ENCODE measurements at places on chromosomes 5 and 9.

DNA sequence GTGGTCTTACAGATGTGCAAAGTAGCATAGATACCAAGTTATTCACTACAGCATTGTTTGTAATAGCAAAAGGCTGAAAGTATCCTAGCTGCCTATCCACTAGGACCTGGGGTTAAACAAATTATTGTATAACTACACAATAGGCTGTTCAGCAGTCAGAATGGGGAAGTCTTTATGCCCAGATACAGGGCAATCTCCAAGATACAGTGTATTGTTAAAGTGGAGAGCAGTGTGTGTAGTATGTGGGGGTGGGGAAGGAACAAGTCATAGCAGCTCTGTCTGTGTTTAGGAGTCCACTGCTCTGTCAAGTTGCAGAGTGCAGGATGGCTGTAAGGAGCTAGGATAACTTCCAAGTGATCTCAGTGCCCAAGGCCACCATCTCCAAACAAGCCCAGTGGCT lies 5.5 kb downstream of the PCYOX1L start:
- no peak for DNase-seq

- DNase-seq = no peak
Observed at GRCh38 chr9:76895186-76895585, 10.7 kb downstream of the PRUNE2 start.

GRCh38 chr5:41415242-41415641 lies 95.2 kb downstream of the PLCXD3 start:
- DNase-seq = no peak

GRCh38 chr5:56183506-56183905 lies 49.6 kb downstream of the ANKRD55 start:
- DNase-seq = no peak

GRCh38 chr9:1469996-1470395 lies 419.8 kb downstream of the DMRT2 start:
- no peak for DNase-seq

DNA sequence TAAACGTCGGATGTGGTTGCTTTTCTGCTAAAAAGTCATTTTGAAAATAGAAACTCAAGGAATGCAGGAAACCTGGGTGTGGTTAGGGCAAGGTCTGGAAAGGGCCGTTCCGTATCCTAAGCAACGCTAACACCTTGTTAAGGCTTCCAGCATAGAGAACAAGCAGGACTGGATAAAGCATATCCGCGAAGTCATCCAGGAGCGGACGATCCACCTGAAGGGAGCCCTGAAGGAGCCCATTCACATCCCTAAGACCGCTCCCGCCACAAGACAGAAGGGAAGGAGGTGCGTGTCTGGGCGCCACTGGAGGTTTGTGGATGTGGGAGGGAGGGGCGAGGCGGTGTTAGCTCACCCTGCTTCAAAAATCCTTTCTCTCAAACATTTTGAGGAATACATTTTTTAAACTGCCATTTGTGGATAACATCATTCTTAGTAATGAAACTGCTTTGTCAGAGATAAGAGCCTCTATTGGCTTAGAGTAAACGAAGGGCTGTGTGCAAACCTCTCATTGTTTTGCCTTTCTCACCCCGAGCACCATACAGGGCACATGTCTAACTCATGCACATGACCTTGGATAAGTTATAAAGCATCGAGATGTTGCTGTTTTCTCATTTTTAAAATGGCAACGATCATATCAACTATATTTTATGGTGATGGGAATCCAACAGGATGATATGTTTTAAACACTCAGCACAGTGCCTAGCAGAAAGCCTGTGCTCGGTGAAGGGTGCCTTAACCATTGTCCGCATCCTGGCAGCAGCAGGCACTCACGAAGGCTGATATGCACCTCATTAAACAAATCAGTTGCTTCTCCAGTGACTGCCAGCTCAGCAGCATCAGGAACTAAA lies 175.7 kb upstream of the OTULINL start:
- DNase-seq = no peak

- no peak for DNase-seq
Observed at GRCh38 chr5:139812836-139813805, 17.5 kb downstream of the PSD2 start.

GRCh38 chr5:68299575-68299974 lies 84.0 kb downstream of the PIK3R1 start:
- DNase-seq = no peak

DNA sequence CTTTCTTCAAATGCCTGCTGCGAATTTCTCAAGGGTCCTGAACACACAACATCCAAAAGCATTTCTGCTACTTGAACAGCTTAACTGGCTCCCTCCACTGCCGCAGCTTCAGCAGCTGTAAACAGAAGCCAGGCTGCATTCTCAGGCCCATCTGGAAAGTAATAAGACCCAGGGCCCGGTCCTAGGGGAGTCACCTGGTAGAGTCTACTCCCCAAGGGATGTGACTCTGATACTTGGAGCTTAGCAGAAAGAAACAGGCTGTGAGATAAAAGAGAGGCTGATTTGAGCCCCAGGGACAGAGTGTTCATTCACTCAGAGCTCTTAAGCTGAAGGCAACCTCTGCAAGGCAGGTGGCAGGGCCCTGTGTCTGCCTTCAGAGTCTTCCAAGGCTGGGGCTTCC lies 356.8 kb downstream of the SPOCK1 start:
- DNase-seq = no peak

- DNase-seq = no peak
Observed at GRCh38 chr9:114824110-114824509, 18.3 kb upstream of the TNFSF15 start.

DNA sequence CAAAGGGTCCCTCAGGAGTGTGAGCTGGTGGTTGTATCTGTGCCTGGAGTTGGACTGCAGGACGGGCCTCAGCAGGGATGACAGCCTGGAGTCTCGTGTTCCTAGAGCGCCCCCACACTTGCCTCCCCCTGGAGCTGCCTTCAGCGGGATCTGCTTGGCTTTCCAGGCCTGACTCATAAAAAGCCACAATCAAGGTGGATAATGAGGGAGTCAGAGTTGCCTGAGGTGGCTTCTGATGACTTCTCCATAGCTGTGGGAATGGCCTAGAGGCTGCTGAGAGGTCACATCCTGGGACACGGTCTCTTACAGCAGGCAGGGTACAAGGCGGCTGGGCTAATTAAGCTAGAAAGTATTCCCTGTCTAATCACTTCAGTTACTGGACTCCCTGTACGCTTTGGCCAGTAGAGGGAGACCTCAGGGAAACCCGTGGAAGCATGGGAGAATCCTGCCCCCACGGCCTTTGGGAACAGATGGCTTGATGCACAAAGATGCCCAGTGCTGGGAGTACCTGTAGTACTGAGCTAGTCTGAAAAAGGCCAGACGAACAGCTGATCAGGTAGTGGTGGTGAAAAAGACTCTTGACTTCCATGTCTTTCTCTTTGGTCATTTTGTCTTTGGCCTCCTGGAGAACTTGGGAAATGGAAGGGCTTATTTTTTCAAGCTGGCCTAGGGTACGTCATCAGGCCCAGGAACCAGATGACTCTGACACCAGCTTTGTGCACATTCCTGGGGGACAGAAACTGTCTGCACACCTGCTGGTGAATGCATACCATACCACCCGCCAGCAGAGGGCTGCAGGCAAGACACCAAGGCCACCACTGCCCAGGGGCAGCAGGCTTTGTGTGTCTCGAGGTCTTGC lies 16.1 kb upstream of the FRRS1L start:
- DNase-seq = no peak

GRCh38 chr5:133924221-133924920 lies 44.1 kb downstream of the C5orf15 start:
- no peak for DNase-seq

- DNase-seq = no peak
Observed at GRCh38 chr5:53276825-53277224, 167.3 kb upstream of the MOCS2 start.

GRCh38 chr5:115132465-115132864 lies 37.2 kb downstream of the TRIM36 start:
- no peak for DNase-seq

DNA sequence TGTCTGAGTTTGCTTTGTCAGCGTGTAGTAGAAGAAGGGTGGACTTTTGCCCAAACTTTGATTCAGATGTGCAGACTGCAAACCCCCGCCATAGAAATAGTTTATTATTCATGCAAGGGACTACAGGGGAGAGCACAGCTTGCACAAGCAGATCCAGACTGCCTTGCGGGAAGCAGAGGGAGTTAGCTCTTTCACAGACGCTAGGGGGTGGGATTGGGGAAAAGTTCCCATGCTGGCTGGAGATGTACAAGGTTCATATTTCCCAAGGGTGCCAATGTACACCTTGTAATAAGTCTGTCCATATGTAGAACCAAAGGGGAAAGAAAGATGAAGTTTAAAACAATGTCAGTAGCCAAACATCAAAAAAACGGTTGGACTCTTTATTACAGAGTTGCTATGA lies 749.7 kb upstream of the COX7C start:
- DNase-seq = no peak

GRCh38 chr5:8864053-8864452 lies 681.8 kb downstream of the SEMA5A start:
- no peak for DNase-seq

DNA sequence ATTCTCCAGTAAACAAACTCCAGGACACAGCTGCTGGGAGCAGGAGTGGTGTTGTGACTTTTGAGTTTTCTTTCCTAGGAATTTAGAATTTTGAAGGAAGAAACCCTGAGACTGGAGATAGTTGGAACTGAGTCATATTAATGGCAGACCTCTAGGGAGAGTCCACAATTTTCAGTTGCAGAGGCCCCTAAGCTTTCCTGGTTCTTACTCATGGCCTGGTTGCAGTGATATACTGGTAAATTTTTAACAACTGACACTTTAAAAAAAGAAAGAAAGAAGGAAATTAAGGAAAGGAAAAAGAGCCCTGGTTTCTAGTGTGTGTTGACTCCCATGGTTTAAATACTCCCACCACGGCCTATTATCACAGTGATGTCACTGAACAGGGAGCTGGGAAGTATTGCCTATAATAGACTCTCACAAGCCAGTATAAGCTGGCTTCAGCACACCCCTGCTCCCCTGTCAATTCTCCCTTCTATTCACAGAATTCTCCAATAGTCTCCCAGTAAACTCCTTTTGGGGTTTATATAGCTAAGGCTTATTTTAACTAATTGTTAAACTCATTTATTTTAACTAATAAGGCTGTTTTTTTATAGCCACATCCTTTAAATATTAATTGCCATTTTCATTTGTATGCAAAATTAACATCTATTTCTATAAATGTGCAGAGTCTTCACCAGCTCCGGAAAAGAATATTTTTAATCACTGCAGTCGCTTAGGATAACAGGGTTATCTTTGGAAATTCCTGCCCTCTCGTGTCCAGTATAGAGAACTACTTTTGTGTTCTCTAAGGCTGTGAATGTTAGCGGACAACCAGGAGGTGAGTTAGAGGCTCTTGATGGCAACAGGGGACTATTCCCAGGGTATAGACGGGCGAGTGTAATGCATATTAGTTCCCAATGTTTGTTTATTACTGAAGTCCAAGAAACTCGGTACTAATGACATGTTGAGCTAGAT lies 59.7 kb downstream of the GGTA1 start:
- DNase-seq = no peak

GRCh38 chr9:135078361-135078821 lies 9.1 kb upstream of the OLFM1 start:
- no peak for DNase-seq

- DNase-seq = no peak
Observed at GRCh38 chr9:18811171-18811570, 221.8 kb downstream of the SAXO1 start.

DNA sequence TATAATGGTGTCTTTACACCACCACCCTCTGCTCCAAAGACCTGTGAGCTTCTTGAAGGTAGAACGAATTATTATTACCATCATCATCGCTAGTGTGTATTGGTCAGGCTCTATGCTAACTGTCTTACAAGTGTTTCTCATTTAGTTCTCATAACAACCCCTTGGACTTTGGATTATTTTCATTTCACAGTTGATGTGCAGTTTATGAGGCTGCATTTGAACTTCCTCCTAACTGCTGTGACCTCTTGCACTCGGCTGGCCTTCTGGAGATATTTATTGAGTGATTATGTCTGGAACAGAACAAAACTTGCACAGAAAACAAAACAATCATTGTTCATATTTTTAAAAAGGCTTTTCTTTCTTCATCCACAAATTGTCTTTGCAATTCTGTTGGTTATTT lies 306.3 kb upstream of the SGCD start:
- DNase-seq = no peak

GRCh38 chr5:143131972-143132371 lies 271.5 kb downstream of the NR3C1 start:
- no peak for DNase-seq

DNA sequence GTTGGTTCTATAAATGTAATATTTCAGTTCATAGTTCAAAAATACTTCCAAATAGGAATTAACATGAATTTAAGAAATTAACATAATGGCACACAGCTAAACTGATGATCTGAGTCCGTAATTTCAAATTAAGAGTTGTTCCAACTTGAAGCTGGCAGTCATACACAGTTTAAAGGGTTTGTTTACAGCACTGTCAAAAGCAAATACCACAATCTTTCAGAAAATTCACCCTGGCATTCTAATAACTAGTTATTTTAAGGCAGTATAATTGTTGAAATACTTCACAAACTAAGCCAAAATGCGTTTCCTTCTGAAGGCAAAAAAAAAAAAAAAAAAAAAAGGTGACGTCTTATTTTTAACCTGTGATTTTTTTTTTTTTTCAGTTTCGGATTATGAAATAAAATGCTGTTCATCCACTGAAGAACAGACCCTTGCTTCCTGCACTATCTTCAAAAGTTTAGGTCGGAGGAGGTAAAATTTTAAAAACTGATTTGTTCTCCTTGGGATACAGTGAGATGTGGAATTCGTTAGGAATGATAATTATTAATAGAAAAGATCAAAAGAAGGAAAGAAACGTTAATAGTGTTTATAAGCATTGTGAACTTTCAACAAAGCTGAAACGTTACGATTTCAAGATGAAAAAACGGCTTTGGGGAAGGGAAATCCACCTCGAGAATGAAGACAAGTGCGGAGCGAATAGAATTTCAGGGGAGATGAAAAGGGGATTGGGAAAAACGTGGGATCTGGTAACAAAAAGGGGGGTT lies 850 bp downstream of the IL6ST start:
- DNase-seq = no peak

DNA sequence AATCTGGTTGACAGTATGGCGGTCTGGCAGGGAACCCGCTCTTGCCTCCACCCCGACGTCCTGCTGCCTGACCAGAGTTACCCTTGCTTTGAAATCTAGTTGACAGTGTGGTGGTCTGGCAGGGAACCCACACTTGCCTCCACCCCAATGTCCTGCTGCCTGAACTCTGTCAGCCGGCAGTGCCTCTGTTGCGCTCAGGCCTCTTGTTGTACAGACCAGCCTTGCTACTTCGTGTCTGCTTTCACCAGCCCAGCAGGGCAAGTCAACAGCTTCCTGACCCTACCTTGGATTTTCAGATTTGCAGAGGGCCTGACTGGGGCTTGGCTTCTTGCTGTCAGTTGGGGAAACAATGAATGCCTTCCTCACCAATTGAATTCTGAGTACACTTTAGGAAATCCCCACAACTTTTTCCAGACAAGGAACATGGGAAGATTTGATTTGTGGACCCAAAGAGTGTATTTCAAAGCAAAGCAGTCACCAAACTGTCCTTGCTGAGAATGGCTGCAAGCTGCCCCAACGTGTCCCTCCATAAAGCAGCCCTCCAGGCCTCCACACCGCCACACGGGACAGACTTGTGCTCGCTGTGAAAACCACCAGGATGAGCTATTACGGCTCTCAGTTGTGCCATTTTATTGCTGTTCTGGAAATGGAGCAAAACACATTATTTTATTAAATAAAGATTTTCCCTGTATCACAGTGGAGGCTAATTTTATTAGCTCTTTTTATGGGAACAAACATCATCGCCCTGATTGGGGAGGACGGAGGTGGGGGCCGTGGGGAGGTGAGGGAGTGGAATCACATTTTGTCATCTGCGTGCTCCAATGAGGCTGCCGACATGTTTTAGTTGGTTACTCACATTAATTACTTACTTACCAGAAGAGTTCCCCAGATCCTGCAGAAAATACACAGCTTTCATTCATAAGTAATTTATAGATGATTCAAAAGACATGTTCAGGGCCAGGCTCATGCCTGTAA lies 189.3 kb downstream of the AOPEP start:
- DNase-seq = no peak

All from cortex of kidney (tissue), 1 donor.